Psoas muscle (tissue), 8 donors: ENCODE measurements at places on chromosomes 5 and 9.

DNA sequence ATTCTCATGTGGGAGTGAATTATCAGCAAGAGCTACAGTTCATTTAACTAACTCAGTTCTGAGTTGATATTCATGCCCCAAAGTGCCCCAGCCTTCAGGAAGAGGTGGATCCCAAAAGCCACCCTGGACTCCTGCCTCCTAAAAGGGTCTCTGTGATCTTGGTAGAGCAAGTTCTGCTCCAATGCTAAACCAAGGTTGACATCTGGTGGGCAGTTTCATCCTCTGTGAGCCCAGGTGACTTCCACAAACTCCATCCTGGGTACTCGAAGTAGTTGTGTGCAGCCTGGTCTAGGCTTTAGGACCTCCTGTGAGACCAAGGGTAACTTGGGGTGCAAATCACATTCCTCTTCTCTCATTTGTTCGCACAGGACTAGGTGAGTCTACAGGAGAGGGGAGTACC, 816.8 kb downstream of the MTRR start:
- DNase-seq: no peak

DNA sequence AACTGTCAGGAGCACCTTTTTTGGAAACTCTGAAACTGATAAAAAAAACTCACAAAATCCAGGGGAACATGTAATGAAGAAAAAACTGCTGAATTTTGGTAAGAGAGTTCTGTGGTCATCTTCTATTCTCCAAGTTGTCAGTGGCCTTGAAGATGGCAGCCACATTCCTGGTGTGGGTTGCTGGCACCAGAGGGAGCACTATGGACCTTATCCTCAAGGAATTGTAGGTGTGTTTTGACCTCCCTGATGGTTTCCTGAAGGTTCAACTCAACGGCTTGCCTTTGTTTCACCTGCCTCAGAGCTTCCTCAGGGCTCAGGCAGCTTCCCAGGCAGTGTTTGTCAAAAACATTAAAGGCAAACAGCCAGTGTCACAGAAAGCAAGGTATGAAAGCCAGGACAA, 2.2 kb upstream of the SLC38A9 start:
- DNase-seq: no peak

- DNase-seq: no peak
These were observed 103.6 kb upstream of the SSBP2 start for GRCh38 chr5:81854485-81854884.

DNA sequence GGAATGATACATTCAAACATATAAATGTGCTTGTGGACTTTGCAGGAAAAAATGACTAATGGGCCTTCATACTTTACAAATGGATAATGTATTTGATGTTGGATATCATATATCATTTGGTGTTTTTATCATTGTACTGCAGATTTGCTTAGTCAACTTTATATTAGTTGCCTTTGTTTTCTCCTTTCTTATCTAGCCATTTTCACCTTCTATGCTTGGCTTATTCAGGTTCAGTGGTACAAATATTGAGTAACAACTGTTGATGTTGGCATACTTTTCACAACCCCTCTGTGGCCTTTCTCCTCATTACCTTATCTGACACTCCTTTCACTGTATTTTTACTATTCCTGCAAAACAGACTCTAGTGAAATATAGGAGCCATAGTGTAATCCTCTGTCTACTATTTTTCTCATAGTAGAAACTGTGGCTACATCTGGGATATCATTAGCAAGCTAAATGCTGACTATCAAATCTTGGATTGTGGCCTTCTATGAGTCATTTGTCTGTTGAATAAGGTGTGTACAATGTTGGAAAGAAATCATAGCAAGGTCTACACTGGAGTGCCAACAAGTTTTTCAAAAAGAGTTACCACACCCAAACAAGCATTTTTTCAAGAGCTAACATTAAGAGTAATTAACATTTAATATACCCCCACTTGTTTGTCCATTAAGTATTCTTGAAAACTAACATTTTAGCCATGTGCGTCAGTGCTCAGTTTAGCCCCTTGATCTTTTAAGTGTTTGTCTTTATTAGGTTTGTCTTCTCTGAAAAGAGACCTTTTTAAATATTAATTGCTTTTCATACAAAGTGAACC, 330.1 kb downstream of the ADGRV1 start:
- DNase-seq: no peak

DNA sequence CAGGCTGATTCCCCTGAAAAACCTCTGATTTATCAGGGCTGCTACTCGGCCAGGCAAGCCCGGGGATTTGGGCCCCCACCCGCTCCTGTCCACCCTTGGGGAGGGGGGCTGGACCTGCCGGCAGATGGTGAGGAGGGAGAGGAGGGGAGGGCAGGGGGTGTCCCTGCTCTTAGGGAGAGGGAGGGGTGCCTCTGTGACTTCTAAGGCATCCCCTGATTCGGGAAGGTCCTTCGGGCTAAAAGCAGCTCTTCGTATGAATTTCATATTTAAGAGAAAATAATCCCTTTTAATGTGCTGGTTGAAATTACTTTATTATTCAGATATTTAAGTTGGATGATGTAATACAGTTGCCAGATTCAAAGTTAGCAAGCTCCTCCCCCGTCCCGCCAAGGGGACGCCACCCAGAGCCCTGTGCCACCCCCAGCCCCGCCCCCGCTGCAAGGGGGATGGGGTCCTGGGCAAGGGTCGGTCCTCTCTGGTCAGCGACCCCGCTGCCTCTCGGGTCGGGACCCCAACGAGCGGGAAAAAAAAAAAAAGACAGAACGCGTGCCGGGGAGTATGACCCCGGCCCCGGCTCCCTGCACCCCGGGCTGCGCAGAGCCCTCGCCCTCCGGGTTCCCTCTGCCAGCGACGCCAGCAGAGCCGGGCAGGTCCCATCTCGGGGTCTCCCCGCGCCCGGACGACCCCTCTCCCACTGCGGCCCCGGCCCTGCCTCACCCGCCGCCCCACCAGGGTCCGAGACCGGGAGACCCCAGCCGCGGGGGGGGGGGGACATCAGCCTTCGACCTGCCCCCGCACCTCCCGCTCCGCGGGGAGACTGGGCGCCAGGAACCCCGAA, 12.4 kb downstream of the LHX3 start:
- no peak for DNase-seq

DNA sequence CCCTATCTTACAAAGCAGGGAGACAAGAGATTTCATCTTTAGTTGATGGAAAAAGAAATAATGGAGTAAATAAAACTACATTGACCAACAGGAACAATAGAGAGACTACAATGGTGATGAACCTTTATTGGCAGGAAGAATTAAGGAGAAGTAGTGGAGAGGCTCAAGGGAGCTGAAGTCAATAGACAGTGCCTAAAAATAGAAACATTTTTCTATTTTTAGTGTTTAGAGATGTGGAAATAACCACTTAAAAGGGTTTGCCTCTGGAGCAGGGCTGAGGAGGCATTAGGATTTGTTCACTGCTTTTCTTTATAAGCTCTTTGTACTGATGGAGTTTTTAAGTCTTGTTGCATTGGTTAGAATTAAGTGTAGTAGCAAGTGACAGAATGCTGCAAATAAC, 98.4 kb upstream of the ERCC6L2 start:
- no peak for DNase-seq

- DNase-seq: no peak
These were observed 10.3 kb upstream of the RGMB start for GRCh38 chr5:98763001-98763630.

DNA sequence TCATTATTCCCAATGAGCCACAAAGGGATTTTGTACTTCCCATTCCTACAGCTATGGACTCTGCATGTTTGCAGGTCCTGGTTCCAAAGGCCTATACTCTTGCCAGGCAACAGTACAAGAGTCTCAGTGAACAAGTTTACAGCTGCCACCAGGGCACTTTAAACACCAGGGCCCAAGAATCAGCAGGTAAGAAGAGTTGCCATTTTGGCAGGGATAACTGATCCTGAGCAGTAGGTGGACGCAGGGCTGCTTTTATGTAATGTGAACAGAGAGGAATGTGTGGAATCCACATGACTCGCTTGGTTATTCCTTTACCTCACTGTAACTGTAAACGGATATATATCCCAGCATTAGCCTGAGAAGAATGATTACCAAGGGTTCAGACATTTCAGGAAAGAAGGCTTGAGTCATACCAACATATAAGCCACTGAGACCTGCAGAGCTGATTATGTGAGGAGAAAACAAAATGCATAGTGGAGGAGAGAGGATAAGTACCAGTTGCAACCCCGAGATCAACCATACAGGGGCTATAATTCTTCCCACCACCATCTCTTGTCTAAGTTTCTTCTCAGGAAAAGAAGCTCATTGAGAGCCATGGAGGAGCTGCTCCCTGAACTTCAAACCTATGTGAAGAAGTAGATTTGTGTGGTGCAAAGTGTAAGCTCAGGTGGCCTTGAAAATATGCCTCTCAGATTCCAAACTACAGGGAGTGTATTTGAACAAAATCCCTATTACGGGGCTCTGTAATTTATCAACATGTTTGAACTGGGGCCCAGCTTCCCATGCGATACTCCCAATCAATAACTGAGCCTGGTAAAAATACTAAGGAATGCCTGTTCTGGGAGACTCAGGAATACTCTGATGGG, 24.6 kb downstream of the RAPGEF6 start:
- DNase-seq: no peak

DNA sequence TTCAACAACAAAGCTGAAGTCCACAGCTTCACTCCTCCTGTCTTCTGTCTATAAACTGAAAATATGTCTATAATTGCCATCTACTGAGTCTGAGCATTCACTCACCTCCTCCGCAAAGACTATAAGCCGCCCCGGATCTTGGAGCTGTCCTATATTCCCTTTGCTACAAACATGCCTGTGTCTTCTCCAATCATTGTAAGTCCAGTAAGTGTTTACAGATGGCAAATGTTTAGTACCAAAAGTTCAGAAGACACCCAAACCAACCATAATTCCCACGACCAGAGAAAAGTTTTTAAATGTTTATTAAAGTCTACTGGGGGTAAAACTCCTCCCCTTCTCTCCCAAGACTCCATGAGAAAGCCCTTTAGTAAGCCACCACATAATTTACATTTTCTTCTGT, 80.9 kb downstream of the EBF1 start:
- DNase-seq: no peak

- no peak for DNase-seq
These were observed 219.2 kb downstream of the ENC1 start for GRCh38 chr5:74421377-74421776.

DNA sequence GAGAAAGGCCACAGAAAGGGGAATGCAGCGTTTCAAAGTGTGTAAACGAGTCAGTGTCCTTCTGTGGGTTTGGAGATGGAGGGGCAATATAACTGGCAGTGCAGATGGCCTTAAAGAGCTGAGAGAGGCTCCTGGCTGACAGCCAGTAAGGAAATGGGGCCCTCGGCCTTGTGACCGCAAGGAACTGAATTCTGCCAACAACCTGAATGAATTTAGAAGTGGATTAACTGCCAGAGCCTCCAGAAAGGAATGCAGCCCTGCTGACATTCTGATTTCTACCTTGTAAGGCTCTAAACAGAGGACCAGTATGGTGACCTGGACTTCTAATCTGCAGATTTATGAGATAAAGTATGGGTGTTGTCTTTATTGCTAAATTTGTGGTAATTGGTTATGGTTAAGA, 17.5 kb upstream of the NREP start:
- DNase-seq: peak; percentile 51

DNA sequence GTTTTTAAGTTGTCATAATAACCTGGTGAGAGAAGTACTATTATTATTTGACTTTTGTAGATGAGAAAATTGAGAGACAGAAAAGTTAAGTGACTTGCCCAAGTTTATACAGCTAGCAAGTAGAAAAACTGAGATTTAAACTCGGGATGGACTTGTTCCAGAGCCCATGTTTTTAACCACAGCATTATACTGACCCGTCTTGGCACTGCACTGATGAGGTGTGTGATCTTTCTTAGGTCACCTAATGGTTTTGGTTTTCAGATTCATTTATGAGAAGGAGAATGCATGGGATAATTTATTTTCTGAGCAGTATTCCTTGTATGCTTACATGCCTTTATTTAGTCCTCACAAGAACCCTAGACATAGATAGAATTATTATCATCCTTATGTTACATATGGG, 201.8 kb upstream of the CDKN2B start:
- no peak for DNase-seq

DNA sequence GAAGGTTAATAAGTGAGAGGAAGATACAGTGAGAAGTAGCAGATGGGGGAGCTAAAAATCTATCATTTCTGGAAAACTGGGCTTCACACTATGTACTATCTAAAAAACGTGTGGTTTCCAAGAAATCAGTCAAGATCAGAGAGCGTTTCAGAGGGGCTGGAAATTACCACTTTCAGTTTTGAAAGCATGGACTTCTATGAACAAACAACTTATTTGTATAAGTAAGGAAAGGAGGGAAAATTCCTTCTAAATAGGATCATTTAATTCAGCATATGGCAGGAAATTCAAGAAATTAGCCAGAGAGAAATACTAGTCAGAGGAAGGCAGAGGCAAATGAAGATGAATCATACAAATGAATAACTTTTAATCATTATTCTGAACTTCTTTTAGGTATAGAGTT, 11.3 kb downstream of the TNC start:
- DNase-seq: no peak

GRCh38 chr5:56861893-56862485, 46.6 kb downstream of the MAP3K1 start:
- no peak for DNase-seq

GRCh38 chr5:75831561-75831960, 114.3 kb upstream of the POC5 start:
- no peak for DNase-seq

DNA sequence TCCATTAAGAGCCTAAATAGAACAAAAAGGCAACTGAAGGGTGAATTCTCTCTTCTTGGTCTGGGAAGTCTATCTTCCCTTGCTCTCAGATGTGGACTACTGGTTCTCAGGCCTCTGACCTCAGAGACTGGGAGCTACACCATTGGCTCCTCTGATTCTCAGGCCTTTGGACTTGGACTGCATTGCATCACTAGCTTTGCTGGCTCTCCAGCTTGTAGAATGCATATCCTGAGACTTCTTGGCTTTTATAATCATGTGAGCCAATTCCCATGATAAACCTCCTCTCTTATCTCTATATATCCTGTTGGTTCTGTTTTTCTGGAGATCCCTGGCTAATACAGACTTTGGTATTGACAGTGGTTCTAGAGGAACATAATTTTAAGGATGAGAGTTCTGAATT, 89.8 kb downstream of the PSAT1 start:
- no peak for DNase-seq

DNA sequence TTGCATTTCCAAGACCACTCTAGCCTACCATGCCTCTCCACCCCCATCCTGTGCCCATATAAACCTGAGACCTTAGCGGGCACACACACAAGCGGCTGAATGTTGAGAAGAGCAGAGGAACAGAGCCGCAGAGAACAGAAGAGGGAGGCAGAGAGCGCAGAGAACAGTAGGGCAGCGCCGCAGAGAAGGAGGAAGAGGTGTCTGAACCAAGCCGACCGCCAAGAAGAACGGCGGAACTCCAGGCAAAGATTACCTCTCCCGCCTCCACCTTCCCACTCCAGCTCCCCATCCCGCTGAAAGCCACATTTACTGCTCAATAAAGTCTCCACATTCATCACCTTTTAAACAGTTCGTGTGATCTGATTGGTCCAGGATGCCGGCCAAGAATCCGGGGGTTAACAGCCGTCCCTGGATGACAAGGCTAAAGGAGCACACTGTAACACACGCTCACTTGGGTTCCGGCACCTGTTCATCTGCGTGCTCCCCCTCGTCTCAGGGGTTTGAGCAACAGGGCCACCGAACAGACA, 33.2 kb downstream of the GRIN3A start:
- peak; percentile 8 for DNase-seq
